NCI-H2107 (cell line): ENCODE measurements at places on chromosomes 12 and 14.

DNA sequence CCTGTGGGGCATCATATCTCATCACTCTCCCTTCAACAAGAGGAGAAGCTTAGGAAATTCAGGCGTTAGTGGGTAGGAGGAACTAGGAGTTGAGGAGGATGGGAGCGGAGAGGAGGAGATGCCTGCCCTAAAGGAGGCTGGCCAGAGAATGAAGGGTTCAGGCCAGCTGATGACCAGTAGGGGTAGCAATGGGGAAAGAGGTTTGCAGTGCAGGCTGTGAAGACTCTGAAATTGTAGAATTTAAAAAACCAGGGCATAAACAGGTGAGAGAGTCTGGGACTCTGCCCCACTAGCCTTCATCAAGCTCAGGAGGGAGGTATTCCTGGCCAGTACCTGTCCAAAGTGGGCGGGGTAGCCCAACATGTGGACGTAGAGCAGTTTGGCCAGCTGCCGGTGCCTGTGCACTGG lies 809 bp downstream of the AP1G2 start:
- DNase-seq = no peak

DNA sequence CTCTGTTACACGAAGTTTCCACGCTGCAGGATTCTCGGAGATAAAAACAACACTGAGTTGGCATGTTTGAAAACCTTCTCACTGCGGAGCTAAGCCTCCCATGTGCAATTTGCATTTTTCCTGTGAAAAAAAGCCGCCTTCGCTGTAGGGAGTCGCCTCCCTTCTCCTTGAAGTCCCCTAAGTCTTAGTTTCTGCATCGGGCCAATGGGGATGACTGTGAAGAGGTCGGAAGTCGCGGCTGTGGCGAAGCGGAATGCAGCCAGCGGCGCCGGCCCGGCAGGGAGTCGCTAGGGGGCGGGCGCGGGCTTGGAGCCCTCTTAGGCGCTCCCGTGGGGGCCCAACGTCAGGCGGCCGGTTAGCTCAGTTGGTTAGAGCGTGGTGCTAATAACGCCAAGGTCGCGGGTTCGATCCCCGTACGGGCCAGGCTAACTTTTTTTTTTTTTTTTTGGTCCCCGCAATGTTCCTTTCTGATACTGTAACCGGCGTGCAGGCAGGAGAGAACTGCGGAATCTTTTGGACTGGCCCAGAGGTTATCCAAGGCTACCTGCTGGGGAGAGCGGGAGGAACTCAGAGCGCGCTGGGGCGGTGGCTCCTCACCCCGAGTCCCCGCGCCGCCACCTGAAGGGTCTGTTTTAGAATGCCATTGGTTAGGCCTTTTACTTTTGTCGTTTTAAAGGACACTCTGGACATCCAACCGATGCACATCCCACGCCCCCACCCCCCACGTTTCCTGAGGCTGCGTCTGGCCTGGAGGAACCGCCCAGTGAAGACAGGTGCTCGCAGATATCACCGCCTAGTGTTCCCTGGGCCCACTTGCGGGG lies 2.6 kb upstream of the ZNF839 start:
- DNase-seq = peak; percentile 87

- DNase-seq = peak; percentile 17
These were observed 16.8 kb upstream of the MYL2 start for GRCh38 chr12:110937104-110937641.

DNA sequence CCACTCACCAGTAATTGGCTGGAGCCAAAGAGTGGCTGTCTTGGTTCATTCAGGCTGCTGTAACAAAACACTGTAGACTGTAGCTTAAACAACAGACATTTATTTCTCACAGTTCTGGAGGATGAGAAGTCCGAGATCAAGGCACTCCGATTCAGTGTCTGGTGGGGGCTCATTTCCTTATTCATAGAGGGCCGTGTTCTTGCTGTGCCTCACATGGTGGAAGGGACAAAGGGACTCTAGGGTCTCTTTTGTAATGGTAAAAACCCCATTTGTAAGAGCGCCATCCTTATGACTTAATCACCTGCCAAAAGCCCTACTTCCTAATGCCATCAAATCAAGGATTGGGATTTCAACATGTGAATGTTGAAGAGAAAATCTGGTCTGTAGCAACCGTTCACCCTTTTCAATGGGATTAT lies 34.7 kb upstream of the CDKN3 start:
- no peak for DNase-seq

GRCh38 chr14:42113358-42114069 lies 506.8 kb downstream of the LRFN5 start:
- no peak for DNase-seq

- no peak for DNase-seq
These were observed 204.7 kb downstream of the EPS8 start for GRCh38 chr12:15584366-15585041.

GRCh38 chr12:94245631-94246383 lies 97.4 kb downstream of the PLXNC1 start:
- DNase-seq = no peak

DNA sequence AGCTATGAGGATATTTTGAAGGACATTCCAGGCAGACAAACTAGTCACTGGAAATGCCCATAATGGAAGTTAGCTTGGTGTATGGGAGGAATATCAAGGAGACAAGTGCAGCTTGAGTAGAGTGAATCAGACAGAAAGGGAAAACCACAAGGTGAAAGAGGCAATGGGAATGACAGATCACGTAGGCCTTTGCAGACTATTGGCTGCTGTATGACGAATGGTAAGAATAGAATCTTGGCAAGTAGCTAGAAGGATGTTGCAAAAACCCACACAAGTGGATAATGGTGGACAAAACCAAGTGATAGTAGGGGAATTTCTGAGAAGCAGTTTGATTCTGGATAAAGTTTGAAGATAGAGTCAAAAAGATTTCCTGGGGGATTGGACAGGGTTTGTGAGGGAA lies 196.9 kb upstream of the NOVA1 start:
- no peak for DNase-seq

DNA sequence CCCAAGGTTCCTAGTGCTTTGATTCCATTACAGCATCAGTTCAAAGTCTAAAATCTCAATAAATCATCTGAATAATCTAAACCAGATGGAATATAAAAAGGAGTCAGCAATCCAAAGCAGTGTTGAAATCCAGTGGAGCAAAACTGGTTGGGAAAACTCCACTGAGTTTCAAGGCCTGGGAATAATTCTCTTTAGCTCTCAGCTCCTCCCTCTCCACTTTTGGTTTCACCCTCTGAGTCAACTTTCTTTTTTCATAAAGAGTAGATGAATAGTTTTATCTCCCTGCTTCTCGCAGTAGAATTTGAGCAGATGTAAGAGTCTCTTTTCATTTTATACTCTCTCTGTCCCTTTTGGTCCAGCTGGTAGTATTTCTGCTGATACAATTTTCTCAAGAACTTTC lies 338.6 kb downstream of the APAF1 start:
- no peak for DNase-seq

DNA sequence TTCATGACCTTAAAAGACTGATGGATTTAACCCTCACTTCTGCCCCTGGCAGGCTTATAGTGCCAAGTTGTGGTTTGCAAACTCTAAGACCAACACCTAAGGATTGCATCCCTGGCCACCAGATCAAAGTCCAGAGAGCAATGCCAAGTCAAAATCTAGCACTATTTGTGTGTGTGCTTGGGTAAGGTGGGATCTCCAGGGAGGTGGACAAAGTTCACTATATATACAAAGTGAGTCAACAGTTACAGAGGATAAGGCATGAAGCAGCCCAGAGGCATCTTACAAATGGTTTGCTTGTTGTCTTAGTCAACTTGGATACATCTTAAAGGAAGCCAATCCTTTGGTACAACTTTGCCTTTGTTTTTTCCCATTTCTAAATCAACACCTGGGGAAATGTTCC lies 137.3 kb downstream of the MSRB3 start:
- DNase-seq = no peak

GRCh38 chr12:32482226-32482625 lies 82.9 kb downstream of the FGD4 start:
- DNase-seq = no peak

DNA sequence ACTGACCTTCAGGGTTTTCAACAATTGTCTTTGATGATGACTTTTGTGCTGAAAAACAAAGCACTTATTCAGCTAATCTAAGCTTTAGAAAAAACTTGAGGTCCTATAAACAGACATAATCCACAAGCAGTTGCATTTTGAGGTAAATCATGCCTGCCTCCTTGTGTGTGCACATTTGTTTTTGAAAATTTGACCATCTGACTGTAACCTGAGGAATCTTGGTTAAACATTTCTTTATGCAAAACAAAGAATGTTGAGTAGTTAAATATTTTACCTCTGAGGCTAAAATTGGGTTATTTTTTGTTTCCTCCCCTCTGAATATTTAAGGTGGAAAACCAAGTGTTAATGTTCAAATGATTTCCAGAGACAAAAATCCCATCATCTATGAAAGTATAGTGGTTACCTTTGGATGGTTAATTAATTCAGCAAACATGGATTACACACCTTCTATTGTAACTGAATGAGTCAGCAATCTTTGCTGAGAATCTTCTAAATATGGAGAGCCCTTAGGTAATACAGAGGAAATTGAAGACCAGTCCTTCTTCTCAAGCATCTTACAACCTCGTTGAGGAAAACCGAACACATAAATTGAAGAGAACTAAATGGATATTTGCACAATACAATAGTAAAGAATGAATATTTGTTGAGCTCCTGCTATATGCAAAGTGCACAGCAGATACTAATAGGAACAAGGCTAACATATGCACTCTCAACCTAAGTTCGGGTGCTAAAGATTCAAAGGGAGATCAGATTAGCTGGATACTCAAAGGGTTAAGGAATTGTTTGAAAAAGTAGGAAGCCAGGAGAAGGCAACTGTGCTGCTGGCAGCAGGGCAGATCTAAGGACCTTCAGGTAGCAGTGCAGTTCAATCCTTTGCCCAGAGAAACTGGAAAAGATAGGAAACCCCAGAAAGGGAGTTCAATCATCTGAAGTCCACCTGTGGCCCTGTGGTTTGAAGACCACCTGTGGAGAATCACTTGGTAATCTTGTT lies 115.2 kb downstream of the BMP4 start:
- DNase-seq = no peak

DNA sequence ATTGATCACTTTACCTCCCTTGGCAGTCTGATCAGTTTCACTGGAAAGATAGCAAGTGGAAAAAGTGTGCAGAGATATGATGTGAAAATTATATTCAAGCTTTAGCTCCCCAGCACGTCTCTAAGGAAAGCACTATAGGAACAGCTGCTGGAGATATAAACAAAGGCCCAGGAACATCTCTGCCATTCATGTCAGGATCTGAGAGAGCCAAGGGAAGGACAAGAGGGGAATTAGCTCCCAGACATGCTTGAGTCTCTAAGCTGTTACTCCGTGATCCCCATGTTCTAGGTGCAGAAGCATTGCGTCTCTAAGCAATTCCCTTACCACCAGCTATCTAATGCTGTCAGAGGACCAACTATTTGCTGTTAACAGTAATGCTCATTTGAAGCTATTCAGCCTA lies 700.2 kb downstream of the DIO2 start:
- no peak for DNase-seq

DNA sequence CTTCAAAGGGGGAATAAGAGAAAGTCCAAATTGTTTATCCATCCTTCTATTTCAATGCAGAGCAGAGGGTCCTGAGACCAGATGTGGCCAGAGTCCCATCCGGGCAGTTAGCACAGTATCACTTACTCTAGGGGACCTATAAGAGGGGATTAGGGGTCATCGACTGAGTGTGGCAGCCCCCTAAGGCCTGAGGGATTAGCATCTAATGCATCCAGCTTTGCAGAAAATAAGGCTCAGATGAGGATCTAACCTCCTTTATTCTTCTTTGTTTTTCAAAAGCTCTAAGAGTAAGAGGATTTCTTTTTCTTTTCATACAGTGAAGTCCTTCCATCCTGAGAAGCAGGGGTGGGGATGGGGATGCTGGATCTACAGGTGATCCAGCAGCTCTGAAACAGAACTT lies 43.5 kb downstream of the NEUROD4 start:
- no peak for DNase-seq

- DNase-seq = no peak
These were observed 43.5 kb downstream of the IGF1 start for GRCh38 chr12:102436867-102437266.
